Pulmonary artery endothelial cell (primary cell): ENCODE measurements at places on chromosomes 3 and 15. TPM values are rescaled to one million over a fixed set of nuclear protein-coding genes. Genes with fewer than 3 reads are reported as not detected.

- DNase-seq = no peak
These were observed 708 bp downstream of the ESYT3 start for GRCh38 chr3:138434875-138435772.

GRCh38 chr15:64651601-64652191, 123.7 kb downstream of the RBPMS2 start:
- DNase-seq = no peak

The PLSCR5 gene
- not detected in 2 replicates for total RNA-seq

The HTR3E gene
- not detected in 2 replicates for total RNA-seq

- DNase-seq = no peak
These were observed 13.5 kb upstream of the PCOLCE2 start for GRCh38 chr3:142902356-142902755.

- no peak for DNase-seq
These were observed 44.1 kb downstream of the MAP6D1 start for GRCh38 chr3:183781246-183781645.

DNA sequence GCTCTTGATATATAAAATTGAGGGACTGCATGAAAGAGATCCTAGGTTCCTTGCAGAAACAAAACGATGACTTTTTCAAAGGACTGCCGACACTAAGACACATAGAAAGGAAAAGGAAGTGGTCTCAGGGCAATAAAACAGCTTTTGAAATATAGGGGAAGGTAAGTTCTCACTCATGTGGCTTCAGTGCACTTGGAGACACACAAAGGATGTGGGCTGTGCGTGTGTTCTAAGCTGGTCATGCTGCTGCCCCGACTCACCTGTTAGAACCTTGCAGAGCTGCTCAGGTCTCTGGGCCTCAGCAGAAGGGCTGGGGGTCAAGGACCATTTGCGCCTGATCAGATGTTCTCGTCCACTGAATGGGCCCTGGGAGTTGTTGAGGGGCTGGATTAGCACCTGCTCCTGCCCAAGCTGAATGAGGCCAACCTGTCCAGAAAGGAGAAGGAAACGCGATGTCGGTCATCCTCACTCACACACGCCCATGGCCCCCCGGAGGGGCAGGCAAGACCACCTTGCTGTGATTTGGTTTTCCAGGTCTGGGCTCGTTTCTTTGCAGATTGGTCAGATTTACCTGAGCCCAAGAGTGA, 11.1 kb downstream of the ADAMTS17 start:
- DNase-seq = no peak

DNA sequence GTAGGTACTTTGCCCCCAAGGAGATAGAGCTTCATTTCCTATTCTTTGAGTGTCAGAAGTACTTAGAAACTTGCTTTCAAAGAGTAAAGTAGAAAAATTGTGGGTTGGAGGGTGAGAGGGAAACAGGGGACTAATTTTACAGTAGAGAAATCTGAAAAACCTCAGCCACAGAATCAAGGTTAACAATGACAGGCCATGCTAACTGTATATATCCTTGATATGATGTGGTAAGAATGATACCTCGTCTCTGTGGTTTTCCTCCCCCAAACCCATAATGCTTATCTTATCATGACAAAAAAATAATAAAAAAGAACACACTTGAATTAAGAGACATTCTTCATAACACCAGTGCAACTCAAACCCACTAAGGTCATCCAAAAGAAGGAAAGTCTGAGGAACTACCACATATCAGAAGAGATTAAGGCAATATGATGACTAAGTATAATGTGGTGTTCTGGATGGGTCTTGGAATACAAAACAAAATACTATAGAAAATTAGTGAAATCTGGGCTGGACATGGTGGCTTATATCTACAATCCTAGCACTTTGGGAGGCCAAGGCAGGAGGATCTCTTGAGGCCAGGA, 360.4 kb downstream of the ULK4 start:
- DNase-seq = no peak

The IGF2BP2 gene
- 56.4 and 62.0 TPM in 2 replicates for total RNA-seq

GRCh38 chr3:159857840-159858239, 130.8 kb upstream of the IL12A start:
- no peak for DNase-seq

GRCh38 chr3:166367947-166368533, 530.8 kb upstream of the BCHE start:
- DNase-seq = no peak

The RIOX2 gene
- total RNA-seq = 27.4 and 33.6 TPM in 2 replicates

GRCh38 chr3:156291272-156292123, 171.1 kb downstream of the KCNAB1 start:
- no peak for DNase-seq

DNA sequence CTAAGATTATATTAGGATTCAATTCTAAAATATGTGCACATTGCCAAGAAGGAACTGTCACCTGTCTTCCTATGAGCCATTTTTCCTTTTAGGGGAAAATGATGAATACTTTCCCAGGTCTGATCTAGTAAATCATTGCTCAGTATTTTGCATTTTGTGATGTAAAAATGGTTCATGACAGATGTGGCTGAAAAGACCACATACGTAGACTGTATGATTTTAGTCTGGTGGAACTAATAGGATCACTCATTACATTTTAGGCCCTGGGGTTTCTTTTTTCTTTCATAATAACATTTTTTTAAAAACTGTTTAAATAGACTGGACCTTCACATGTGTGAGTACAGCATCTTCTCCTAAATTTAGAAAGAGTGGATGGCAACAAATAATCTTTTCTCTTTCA, 201.7 kb upstream of the MLF1 start:
- DNase-seq = no peak

DNA sequence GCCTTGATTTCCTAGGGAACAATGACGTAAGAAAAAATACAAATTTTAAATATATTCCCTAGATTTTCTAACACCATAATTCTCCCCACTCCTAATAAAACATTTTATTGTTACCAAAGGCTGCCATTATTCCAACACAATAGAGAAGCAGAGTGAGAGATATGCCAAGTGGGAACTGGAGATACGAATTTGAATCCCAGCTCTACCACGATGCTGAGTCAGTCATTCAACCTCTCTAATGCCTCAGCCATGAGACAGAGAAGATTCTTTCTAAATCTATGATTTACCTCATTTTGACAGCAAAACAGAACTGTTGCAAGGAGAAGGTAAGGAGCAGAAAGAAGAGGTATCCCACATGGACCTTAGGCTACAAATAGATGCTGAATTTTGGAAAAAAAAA, 112.5 kb downstream of the IGF2BP2 start:
- no peak for DNase-seq

GRCh38 chr3:3119393-3119851, 7.3 kb upstream of the TRNT1 start:
- no peak for DNase-seq

- DNase-seq = no peak
These were observed 4.0 kb downstream of the NEDD4 start for GRCh38 chr15:55989383-55989782.

- DNase-seq = no peak
These were observed 13.4 kb upstream of the MAGEF1 start for GRCh38 chr3:184725176-184725719.

The SLC6A11 gene
- not detected in 2 replicates for total RNA-seq

The EFL1 gene
- 30.3 and 32.5 TPM in 2 replicates for total RNA-seq

GRCh38 chr3:192795021-192795420, 67.7 kb upstream of the FGF12 start:
- DNase-seq = no peak

The SLC22A13 gene
- total RNA-seq = 0.13 and 0.18 TPM in 2 replicates

DNA sequence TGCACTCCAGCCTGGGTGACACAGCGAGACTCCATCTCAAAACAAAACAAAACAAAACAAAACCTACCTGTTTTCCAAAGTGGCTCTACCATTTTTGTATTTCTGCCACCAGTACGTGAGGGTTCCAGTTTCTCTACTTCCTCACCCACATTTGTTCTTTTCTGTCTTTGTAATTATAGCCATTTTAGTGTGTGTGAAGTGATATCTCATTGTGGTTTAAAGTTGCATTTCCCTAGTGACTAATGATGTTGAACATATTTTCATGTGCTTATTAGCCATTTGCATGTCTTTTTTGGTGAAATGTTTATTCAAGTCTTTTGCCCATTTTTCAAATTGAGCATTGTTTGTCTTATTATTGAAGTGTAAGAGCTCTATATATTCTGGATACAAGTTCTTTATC, 50.7 kb downstream of the TRA2B start:
- DNase-seq = no peak

The PLCH1 gene
- total RNA-seq = 0.04 and 0.07 TPM in 2 replicates

- DNase-seq = no peak
These were observed 51.5 kb downstream of the SST start for GRCh38 chr3:187618722-187619121.
